ENCODE measurements at places on chromosomes 5 and 9.

DNA sequence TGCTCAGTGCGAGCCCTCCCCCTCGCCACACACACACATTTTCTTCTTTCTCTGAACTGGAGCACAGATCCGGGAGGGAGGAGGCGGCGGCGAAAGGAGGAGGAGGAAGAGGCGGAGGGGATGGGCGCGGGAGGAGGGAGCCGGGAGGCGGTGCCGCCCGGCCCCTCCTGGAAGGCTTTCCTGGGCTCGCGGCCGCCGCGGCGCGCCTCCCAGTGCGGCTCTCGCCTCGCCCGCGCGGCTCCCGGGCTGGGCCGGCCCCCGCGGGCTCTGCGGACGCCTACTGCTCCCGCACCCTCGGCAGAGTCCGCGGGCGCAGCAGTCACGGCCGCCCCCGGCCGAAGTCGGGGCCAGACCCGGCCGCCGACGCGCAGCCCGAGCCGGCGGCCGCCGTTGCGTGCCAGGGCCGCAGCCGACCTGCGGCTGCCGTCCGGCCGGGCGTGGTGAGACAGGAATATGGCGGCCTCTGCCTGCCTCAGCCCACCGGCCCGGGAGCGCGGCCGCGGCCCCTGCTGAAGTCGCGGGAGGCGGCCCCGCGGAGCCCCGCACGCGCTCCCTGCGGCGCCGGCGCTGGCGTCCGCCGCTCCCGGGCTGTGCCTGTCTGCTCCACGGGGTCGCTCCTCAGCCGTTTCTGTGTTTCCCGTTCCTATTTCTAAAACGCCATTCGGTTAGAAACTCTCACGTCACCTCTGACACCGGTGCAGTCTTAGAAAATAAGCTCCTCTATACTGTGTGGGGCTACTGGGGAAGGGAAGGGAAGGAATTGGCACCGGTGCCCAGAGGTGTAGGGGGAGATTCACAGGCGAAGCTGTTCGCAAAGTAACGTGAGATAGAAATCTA lies 500 bp upstream of the GNAQ start:
- DNase-seq: peak; percentile 98

DNA sequence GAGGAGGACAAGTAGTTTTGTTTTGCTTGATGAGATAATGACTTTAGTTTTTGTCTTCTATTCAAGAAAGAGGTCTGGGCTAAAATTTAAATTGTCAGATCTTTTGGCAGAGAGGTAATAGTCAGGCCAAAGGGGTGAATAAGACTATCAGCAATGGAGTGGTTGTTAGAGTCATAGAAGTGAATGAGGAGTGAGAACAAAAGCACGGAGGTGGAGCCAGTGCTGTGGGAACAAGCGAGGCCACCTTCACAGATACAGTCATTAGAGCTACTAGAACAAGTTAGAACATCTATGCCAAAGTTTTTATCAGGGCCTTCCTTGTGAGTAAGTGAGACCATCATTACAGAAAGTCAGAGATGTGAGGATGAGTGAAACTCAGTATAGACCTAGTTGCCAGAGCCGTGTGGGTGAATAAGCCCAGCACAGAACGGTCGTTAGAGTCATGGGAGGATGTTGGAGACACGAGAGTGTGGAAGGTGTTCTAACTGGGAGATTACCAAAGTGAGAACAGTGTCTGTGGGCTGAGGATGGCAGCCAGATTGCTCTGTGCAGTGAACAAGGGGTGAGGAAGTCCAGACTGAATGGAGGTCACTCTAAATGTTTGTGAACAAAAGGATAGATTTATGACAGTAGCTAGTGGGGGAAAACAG lies 135.1 kb downstream of the RPS23 start:
- DNase-seq: no peak

DNA sequence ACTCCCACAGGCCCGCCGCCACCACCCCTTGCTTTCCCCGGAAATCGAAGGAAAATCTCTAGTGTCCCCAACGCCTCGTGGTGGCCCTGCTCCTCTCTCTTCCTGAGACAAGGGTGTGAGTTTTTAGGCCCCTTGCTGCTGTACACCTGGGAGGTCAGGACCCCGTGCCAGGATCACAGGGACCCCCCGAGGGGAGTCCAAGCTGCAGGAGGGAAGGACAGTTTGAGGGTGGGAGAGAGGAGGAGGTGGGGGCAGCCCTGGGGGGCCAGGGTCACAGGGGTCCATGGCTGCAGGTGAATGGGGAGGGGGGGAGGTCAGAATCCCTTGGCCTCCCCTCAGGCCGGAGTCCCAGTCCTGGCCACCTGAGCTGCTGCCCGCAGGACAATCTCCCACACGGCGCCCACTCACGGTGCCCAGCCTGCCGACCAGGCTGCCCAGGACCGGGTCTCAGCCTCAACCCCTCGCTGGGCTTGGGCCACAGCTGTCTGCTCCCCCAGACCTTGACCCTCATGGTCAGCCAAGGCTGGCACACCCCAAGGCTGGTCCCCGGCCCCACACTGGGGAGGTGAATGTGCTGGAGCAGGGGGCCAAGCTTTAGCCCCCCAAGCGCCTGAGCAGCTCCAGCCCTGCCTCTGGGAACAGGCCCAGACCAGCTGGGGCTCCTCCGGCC lies 19.9 kb downstream of the TPPP start:
- no peak for DNase-seq

- no peak for DNase-seq
Measured at GRCh38 chr5:57529864-57530263, 47.3 kb upstream of the ACTBL2 start.

GRCh38 chr5:127577458-127577857 lies 60.0 kb downstream of the PRRC1 start:
- no peak for DNase-seq

DNA sequence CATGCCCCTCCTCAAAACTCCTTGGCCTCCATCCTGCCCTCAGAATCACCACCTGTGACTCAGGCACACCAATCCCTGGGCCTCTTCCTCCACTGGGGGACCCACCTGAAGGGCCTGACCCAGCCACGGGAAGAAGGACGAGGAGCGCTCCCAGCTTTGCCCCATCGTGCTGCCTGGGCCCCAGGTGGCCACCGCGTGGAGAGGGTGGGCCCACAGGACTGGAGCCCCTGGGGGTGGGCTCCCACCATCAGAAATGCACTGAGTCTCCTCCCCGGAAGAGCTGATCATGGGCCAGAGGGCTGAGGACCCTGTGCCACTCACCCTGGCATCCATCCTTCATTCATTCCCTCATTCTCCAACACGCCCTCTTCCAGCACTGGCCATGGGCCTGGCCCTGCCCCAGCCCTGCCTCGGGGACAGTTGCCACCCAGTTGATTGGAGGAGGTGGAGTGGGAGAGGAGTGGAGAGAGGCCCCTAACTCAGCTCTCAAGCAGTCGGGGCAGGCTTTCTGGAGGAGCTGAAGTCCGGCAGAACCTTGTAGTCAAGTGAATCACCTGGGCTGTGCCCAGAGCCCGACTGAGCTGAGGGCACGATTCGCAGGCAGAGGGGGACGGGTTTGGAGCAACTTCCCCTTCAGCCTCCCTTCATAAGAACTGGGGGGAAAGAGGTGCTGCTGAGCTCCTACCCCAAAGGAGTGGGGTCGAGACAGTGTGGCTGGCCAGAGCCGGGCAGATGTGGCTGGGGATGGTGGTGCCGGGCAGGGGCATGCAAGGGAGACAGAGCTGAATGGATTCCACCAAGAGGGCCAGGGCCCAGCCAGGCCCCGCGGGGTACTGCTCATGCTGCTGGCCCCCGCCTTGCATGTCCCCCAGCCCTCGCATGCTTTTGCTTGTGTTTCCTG lies 29.6 kb downstream of the DNM1 start:
- no peak for DNase-seq

DNA sequence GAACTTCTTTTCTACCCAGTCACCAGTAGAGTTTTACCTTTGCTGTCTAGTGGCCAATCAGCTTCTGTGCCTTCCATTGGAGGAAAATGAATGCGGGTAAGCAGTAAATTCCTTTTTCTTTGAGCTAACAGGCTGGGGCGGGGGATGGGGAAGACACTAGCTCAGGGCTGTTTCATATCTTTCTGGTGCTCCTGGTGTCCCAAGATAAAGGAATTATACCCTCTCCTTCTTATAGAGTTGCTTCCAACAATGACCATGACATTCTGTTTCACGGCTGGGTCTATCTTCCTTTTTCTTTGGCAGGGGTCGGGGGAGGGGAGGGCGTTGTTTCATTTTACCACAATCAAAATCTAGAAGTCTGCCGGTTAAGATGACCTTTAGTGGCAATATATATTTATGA lies 51.2 kb upstream of the RPS23 start:
- DNase-seq: no peak

DNA sequence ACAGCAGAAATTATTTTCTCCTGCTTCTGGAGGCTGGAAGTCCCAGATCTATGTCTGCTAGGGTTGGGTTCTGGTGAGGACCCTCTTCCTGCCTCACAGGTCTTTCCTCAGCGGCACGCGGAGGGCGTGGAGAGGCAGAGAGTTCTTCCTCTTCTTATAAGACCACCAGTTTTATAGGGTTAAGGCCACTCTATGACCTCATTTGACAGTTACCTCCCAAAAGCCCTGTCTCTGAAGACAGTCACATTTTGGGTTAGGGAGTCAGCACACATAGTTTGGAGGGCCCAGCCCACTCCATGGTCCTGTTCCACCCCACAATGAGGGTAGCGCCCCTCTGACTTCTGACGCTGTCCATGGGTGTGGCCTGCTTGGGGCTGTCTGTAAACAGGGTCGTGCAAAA lies 46.7 kb downstream of the TRIP13 start:
- DNase-seq: no peak

GRCh38 chr5:91383027-91383955 lies at the start of gene ARRDC3:
Gene ARRDC3 (minus strand): TSS chr5:91383317. CDS start chr5:91383092, 225 bp downstream.
- DNase-seq: peak; percentile 99

- DNase-seq: no peak
Measured at GRCh38 chr5:163360656-163361055, 76.7 kb upstream of the CCNG1 start.

DNA sequence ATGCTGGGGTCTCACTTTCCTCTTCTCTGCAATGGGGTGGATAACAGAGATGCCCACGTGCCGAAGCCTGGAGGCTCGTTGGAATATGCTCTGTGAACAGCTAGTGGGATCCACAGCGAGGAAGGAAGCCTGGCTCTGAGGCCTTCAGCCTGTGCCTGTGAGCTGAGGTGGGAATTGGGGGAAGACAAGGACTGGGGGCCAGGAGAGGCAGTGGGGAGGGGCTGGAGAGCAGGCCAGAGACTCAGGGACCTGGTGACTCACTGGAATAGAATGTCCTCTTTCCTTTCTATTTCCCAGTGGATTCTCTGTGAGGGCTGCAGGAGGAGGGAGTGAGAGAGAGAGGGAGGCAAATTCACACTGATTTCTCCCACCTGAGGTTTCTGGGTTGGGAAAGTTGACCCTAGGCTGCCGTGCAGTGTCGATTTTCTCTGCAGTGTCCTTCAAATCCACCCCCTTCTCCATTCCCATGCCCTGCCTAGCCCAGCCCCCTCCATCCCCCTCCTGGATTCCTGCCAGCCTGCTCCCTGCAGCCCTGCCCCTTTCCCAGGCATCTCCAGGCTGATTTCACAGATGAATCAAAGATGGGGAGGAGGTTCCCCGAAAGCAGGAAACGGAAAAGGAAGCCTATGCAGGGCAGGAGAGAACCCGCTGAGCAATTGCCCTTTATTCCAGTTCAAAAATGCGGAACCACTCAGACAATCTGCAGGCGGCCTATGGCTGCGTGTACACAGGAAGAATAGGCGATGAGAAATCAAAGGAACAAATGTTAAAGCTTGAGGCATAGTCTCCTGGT lies 1.4 kb upstream of the SPAAR start:
- DNase-seq: peak; percentile 92

- DNase-seq: no peak
Measured at GRCh38 chr5:56699538-56699937, 115.8 kb upstream of the MAP3K1 start.

GRCh38 chr5:117065161-117065560 lies 490.5 kb upstream of the SEMA6A start:
- no peak for DNase-seq

- DNase-seq: no peak
Measured at GRCh38 chr9:94916956-94917355, 190.5 kb downstream of the AOPEP start.

- DNase-seq: no peak
Measured at GRCh38 chr5:78355561-78355960, 4.9 kb upstream of the SCAMP1 start.

DNA sequence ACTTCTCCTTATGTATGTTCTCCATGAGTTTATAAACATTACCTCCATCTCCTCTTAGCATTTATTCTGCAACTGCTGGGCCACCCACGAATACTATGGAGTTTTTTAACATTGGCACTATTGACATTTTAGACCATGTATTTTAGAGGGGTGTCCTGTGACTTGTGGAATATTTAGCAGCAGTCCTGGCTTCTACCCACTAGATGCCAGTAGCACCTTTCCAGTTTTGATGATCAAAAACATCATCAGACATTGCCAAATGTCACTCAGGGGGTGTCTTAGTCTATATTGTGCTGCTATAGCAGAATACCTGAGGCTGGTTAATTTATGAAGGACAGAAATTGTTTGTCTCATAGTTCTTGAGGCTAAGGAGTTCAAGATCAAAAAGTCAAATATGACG lies 187.5 kb upstream of the RORB start:
- no peak for DNase-seq

DNA sequence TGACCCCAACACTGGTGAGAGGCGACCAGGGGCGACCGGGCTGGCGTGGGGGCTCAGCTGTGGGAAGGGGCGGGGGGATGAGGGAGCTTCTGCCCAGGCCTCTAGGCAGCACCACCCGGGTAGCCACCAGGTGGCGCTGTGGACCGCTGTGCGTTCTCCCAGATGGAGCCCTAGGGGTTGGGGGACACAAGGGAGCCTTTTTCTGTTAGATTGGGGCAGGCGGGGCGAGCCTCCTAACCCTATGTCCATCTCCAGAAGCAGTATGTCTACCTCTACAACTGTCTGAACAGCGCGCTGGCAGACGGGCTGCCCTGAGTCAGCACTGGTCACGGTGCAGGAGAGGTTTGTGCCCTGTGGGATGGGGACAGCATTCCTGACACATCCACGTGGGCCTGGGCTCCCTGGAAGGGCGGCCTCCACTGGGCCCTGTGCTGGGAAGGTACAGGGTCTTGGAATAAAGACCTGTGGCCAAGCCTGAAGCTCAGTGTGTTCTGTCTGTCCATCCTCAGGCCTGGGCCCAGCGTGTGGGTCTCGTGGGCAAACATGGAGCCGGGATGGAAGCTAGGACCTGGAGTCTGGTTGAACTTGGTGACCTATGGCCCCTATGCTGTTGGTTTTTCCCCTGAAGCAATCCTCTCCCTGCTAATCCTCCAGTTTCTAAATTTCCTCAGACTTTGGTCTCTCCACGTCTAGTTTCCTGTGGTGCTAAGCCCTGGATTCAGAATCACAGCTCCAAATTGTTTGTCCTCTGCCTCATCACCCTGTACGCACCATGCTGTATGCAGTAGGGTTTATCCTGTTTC lies 23.1 kb upstream of the SPTLC1 start:
- DNase-seq: peak; percentile 76

GRCh38 chr5:124614105-124614504 lies 132.3 kb downstream of the ZNF608 start:
- DNase-seq: no peak
